ENCODE measurements at places on chromosomes 5 and 9.

DNA sequence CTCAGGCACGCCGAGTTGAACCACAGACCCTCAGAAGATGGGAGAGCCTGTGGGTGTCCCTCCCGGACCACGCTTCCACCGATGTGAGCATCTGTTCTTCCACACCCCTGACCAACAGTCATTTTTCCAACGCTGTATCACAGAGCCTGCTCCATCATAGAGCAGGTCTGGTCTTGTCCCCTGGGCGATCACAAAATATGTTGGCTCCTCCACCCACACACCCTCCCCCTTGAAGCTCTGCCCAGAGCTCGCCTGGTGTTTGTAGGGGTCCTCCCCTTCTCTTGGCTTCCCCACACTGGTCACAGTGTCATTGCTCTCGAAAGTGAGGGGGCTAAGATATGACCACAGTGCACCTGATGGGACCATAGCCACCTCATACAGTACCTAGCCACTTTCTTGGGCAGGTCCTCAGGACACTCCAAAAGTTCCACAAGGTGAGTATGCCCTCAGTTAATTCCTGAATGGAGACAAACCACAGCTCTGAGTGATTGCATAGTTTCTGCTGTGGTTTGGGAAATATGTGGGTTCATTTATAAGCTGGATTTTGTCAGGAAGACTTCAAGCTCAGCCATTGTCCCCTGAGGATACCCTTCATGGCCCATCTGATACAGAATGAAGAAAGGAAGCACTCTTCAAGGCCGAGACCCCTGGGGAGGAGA is 3.5 kb upstream of the ZNF618 start:
- DNase-seq, result no peak

DNA sequence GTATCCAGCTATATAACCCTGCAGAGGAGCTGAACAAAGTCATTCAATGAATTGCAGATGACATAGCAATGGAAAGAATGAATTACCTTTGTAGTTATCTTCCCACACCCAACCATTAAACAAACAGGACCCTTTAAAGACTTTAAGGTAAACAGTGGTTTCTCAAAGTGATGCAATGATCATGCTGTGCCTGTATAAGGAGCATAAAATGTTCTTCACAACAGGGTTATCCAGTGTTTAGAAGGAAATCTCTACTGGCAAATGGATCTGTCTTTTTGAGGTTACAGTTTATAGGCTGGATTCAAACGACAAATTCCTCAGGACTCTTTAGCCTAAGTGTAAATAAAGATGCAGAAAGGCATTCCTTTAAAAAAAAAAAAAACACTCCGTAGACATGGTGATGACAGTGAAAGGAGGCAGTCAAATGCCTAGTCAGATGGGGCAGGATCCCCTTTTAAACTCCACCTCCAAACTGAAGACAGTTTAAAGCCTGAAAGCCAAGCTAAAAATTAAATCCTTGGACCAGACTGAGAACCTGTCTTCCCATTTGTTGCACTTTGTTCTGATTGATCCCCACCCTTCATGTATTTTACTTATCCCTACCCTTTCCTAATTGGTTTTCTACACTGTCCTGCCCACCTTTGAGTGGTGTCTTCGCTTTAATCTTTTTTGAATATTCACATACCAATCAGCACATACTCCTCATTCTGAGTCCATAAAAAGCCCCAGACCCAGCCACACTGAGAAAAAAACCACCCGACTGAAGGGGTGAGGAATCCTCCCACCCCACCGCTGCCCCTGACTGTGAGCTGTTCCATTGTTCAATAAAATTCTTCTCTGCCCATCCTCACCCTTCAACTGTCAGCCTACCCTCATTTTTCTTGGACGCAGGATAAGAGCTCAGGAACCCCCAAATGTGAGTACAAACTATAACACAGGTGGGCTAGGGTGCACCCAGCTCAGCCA is 761.3 kb upstream of the DMAC1 start:
- no peak for DNase-seq

- DNase-seq, result no peak
These were observed 207.6 kb upstream of the S1PR3 start for GRCh38 chr9:88783711-88784083.

- DNase-seq, result no peak
These were observed 169.7 kb upstream of the CD180 start for GRCh38 chr5:67366276-67366675.

DNA sequence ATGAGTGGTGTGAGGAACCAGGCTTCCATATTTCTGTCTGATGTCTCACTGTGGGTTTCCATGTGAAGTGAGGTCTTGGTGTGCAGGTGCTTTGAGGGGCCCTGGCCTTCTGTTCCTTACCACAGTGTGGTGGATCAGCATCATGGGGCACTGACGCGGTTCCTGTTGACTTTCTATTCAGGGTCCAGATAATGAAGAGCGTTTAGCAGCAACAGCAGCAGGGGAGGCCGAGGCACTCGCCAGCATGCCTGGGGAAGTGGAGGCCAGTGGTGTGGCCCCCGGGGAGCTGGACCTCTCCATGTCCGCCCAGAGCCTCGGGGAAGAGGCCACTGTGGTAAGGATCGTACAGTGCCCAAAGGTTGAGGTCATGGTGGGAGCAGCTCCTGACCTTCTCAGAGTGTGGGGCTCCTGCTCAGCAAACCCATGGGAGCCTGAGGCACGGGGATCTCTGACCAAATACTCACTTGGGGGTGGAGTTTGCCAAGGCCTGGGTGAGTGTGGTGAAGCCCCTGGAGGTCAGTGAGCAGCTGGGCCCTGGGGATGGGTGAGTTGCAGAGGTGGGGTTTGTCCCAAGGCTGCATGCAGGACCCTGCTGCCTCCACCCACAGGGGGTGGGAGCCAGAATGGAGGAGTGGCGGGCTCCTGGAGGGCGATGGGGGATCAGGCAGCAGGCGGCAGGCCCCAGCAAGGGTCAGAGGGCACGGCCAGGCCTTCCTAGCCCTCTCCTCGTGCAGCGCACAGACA is 61.2 kb downstream of the COL15A1 start:
- DNase-seq, result no peak

GRCh38 chr9:36995927-36996705 is 38.0 kb downstream of the PAX5 start:
- DNase-seq, result peak; percentile 41

- DNase-seq, result peak; percentile 58
These were observed 89.9 kb upstream of the TXNDC8 start for GRCh38 chr9:110427497-110428104.

DNA sequence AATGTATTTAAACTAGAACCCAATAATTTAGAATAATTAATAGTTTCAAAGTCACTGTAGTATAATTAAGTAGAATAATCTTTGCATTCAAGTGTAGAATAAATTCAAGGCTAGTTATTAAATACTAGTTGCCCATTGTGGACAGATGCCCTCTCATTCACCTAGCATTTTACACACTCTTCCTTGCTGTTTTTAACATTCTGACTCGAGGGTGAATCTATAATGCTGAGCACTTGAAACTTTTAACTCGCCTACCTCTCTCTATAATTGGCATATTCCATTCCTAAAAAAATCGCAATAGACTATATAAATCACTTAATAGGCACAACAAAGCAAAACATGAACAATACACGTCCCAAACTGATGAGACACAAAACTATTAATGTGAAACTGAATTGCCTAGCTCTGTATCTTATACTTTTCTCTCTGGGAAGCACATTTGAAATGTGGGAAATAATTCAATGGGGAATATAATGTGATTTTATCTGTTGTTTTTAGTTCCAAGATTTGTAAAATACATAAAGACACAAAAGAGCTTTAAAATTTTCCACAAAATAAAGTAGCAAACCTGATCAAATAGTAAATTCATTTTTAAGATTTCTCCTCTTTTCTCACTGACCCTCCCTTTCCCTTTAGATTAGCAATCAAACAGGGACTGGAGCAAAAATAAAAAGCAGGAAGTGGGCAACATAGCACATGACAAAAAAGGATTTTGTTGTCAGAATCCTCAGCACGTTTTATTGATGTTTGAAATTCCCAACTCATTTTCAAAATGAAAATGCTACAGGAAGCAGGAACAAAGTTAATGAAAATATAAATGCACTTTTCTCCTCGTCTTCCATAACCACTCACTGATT is 295.6 kb downstream of the PDE4D start:
- DNase-seq, result no peak

DNA sequence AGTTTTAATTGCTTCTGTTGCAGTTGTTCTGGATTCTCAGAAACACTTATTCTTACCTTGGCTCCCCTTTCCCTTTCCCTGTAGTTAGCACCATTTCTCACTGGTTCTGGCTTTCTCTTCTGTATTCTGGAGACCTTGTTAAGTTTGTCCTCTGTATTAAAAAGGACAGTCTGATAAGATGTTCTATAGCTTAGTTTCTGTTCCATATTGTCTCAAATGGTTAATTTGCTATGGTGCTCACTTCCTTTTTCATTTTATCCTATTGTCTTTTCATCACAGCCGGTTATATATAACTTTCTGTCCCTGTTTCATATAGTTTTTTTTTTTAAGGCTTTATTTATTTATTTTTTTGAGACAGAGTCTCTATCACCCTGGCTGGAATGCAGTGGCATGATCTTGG is 41.4 kb upstream of the KIAA1958 start:
- no peak for DNase-seq

- peak; percentile 37 for DNase-seq
These were observed 60.5 kb downstream of the ANKH start for GRCh38 chr5:14810928-14811572.

DNA sequence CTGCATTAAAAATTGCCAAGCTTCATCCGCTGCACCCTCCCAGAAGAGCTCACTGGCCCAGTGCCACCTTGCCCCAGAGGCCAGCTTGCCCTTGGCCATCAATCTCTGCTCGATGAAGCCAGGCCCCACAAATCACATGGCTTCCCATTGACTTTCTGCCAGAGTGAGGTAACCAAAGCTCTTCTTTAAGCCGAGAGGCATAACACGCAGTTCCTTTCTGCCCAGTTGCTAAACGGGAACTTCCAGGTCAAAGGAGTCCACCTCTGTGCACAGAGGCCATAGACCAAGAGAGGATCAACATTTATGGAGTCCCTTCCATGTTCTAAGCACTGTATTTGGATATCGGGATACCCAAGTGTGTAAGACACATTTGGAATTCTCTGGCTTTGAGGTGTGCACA is 208.8 kb downstream of the KIF4B start:
- DNase-seq, result no peak

DNA sequence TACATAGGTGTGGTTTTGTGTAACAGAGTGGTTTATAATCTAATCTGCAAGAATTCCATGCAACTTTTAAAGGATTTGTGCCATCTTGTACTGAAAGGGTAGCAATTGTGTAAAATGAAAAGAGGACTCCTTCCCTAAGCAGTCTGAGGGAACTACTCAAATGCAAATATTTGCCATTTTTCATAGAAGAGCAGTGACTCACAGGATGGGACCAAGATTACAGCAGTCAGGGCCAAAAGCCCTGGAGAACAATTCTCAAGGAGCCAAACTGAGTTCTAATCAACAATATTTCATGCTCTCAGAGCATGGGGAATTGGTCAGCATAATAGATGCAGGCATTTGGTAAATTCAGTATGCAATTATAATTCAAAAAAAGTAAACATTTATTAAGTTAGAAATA is 495.8 kb downstream of the CHSY3 start:
- DNase-seq, result no peak

DNA sequence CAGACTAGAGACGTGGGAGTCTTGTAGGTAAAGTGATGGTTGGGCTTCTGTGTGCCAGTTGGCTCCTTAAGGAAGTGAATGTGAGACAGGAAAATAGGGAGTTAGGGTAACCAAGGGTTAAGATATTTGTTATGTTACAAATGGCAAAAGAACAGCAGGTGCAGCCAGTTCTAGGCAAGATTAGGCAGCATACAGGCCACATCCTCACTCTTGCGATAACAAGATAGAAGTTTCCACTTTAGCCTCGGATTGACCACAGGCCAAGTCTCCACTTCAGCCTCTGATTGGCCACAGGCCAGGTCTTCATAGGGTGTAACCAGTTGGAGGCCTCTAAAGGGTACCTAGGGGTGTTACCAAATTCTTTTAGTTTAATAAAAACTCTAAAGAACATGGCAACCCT is 54.6 kb upstream of the ABCA1 start:
- no peak for DNase-seq

DNA sequence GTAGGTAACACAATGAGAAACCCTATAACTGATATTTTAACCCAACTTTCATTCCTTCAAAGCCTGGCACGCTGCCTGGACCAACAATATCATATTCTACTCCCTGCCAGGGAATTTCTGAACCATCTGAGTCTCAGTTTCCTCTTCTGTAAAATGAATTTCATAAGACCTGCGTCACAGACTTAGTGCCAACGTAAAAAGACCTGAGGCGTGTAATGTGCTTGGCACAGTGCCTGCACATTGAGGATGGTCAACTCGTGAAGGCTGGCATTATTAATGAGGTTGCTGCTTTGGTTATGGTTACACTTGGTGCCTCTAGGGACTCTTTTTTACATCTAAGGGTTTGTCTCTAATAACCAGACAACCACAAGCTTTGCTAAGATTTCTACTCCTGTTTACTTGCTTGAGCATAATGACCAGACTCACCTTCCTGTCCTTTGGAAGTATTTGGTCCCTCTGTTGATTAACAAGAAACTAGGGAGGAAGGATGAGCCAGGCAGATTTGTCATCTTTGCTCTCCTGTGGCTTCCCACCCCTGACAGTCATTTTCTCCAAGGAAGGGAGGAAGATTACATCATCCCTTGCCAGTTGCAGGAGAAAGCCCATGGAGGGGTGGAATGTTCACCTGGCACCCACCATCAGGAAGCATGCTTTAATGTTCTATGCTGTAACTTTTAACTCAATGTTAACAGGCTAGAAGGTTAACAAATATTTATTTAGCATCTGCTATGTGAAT is 79.0 kb downstream of the PAPPA start:
- DNase-seq, result no peak

- no peak for DNase-seq
These were observed 76.8 kb upstream of the TRIO start for GRCh38 chr5:14066326-14066725.

- no peak for DNase-seq
These were observed 5.9 kb downstream of the DBH start for GRCh38 chr9:133641861-133642595.

- DNase-seq, result peak; percentile 87
These were observed 31.7 kb upstream of the PRXL2C start for GRCh38 chr9:96686638-96687335.

GRCh38 chr5:133356984-133357421 is 255.3 kb downstream of the FSTL4 start:
- DNase-seq, result no peak

DNA sequence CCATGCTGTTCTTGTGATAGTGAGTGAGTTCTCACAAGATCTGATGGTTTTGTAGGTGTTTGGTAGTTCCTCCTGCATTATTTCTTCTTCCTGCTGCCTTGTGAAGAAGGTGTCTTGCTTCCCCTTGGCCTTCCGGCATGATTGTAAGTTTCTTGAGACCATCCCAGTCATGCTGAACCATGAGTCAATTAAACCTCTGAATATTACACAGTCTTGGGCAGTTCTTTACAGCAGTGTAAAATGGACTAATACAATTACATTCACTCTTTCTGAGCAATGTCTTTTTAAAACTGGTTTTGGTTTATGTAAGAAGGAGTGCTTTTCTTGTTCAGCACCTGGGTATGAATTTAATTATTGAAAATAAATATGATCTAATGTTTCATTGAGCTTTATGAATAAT is 50.7 kb upstream of the ARRDC3 start:
- DNase-seq, result no peak

- no peak for DNase-seq
These were observed 78.8 kb downstream of the GIN1 start for GRCh38 chr5:103041071-103041676.
